ENCODE measurements at places on chromosomes 1 and 21.

- no peak for DNase-seq
Observed at GRCh38 chr21:45338311-45339017, 50.8 kb upstream of the POFUT2 start.

DNA sequence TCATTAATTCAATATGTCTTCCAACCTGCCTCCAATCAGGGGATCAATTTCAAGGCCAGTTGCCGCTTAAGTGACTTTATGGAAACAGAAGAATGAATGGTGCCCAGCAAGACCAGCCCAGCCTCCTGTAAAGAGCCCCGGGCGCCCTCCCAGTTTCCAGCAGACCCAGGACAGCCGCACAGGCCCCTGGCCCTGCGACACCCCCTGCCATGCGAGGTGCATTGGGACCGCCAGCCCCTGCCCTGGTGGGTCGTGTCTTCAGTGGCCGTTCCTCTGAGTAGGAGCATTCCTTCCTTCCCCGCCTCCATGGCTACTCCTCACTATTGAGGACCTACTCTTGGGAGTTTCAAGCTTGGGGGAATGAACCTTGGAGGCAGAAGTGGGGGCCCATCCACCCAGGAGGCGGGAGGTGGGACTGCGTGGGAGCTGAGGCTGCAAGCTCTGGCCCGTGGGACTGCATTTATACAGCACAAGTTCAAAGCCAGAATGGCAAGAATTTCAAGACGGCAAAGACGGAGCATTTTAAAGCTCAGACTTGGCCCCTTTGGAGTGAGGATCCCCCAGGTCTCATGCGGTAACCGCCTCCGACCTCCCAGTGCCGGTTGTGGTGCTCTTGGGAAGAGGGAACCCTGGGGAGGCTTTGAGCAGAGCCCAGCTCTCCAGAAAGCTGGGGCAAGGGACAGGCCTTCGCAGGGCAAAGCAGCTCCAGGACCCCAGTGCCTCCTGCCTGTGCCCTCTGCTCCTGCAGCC is 73.1 kb upstream of the ACTRT2 start:
- DNase-seq: no peak

GRCh38 chr1:86419277-86419903 is 4.6 kb upstream of the CLCA2 start:
- peak; percentile 39 for DNase-seq

GRCh38 chr1:19562847-19563246 is 77.5 kb upstream of the CAPZB start:
- DNase-seq: no peak

GRCh38 chr1:20063861-20064292 is 6.1 kb upstream of the PLA2G5 start:
- DNase-seq: no peak

DNA sequence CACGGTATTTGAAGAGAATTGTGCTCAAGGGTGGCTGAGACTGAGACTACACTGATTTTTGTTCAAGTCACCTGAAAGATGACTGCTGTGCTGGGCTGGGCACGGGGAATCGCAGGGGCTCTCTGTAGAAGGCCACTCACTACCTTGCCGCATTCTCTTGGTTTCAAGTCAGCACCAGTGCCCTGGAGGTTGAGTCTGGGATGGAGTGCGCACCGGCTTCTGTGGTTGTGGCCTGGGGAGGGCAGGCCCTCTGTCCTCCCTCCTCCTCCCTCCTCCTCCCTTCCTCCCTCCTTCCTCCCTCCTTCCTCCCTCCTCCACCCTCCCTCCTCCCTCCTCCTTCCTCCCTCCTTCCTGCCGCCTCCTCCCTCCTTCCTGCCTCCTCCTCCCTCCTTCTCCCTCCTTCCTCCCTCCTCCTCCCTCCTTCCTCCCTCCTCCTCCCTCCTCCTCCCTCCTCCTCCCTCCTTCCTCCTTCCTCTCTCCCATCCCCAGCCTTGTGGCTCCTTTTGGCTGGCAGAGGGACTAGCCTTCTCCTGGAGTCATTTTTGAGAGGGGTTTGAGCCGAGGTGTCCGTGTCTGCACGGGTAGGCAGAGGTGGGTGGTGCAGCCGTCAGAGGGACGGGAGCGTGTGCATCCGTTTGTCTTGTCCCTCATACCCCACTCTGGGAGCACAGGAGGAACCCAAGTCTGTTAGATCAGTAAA is 9.5 kb downstream of the RER1 start:
- no peak for DNase-seq

- peak; percentile 38 for DNase-seq
Observed at GRCh38 chr1:117169871-117170596, 40.7 kb downstream of the VTCN1 start.

- DNase-seq: no peak
Observed at GRCh38 chr1:155003227-155003765, 694 bp downstream of the ZBTB7B start.

DNA sequence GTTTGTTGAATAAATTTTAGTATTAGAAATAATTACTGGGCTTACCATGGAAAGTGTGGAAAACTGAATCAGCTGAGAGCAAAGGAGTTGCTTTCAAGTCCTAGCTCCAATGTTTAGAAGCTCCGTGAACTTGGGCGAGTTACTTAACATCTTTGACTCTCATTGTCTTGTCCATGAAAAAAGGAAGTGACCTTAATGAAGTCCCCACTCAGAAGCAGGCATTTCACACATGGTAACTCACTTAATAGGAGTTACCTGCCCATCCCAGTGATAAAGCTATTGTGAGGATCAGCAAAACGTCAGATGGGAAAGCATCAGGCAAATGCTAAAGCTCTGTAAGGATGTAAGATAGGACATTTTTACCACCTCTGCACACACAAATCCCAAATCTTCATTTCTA is 34.0 kb upstream of the GADD45A start:
- no peak for DNase-seq

GRCh38 chr1:150513351-150513791 is 2.2 kb upstream of the FALEC start:
- DNase-seq: no peak

DNA sequence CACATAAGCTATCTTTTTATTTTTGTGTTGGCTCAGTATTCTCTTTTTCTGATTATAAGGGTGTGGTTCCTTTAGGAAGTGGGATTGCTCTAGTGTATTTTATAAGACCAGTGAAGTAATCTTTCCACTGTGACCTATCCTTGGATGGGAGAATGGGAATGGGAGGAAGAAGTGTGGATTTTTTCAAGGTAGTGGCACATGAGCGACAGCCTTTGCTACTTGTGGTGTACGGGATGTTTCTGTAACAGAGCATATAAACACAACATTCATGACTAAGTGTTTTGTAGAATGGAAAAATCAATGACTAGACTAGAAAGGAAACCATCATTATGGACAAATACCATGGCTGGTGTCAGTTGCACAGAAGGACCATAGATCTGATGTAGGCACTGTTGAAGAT is 209.6 kb downstream of the GIPC2 start:
- no peak for DNase-seq

DNA sequence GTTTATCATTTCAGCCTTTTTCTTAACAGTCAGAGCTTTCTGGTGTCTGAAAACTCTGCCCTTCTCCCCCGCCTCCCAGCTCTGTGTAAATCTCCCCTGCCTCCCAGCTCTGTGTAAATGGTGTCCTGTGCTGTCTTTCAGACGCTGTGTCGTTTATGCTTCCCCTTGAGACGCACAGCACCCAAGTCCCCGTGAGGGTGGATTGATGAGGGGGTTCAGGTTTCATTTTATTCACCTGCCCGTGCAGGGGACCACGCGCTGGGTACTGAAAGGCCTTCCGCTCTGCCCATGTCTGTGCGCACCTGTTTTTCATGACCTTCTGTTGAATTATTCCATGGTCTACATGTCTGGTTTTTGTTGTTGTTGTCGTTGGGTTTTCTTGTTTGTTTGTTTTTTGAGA is 108.2 kb upstream of the COL6A1 start:
- DNase-seq: no peak

GRCh38 chr1:53640701-53641075 is 98.3 kb downstream of the GLIS1 start:
- DNase-seq: no peak

DNA sequence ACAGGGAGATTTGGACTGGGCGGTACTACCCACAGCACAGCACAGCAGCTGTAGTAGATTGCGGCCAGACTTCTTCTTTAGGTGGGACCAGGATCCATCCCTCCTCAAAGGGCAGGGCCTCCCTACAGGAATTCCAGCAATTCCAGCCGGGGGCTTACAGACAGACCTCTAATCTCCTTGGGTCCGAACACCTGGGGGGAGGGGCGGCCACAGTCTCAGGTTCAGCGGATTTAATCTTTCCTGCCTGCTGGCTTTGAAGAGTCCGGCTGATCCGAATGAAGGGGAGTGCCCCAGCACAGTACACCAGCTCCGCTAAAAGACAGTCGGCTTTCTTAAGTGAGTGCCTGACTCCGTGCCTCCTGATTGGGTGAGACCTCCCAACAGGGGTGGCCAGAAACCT is 1708.5 kb downstream of the BRINP3 start:
- DNase-seq: peak; percentile 43

GRCh38 chr1:186122837-186123236 is 252.2 kb downstream of the TPR start:
- no peak for DNase-seq

DNA sequence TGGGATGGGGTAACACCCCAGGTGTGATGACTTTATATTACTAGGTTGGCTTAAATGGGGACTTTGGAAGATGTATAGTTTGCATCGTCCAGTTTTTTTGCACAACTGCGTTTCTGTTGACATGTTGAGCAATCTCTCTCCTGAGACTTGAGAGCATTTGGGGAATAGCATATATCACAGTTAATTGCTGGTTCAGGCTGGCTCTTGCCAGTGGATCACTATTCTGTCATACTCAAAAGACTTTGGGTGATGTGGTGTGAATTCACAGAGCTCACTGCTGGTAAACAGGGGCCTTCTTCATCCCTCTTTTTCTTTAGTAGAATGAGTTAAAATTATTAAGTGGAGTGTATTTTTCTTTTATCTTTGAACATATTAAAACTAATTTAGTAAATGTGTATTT is 44.3 kb downstream of the LHX9 start:
- no peak for DNase-seq

- no peak for DNase-seq
Observed at GRCh38 chr1:184972315-184973055, 1.8 kb downstream of the NIBAN1 start.

DNA sequence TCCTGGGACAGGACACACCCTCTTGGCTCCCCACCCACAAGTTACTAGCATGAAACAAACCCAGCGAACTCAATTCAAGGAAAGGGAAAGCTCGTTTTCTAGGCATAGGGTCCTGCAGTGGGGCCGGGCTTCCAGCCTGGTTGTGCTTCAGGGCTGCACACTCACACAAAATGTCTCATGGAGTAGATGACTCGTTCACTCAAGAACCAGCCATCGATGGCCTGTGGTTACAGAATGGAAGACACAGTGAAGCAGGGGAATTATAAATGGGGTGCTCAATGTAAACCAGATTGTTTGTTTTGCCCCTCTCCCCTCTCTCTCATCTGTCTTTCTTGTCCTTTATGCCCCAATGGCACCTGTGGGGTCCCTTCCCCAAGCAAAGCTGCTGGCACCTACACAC is 56.0 kb upstream of the COX20 start:
- no peak for DNase-seq

GRCh38 chr1:5649795-5650194 is 342.4 kb downstream of the NPHP4 start:
- no peak for DNase-seq

- no peak for DNase-seq
Observed at GRCh38 chr21:42981862-42982261, 7.5 kb downstream of the PKNOX1 start.

DNA sequence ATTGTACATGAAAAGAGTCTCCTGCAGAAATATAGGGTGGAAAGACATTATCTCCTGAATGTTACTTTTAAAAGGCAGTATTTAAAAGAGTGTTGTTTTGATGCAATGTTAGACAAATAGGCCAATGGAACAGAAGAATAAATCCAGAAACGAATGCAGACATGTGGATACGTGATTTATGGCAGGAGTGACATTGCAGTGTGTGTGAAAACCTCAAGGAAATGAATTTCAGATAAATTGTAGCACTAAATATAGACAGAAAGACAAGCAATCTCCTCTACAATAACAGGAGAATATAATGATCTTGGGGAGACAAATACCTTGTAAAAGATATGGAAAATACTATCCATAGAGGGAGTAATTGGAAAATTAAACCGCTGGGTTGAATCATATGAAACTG is 387.8 kb upstream of the CHRM3 start:
- no peak for DNase-seq

DNA sequence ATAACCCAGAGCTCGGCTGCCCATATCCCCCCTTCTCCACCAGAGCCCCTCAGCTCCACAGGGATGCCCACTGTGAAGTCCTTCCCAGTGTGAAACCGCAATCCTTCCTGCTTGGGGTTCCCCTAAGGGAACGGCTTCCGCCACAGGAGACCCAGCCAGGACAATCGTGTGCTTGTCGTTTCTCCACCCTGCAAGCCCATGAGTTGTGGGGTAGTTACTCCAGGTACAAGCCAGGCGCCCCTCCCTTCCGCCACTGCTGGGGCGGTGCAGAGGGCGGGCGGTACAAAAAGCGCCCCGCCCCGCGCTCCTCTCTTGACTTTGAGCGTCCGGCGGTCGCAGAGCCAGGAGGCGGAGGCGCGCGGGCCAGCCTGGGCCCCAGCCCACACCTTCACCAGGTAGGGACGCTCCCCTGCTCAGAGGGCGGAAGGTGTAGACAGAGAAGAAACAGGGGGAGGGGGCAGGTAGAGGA is at the start of gene TINAGL1:
TINAGL1 (plus strand) TSS at position 315 of the 469 bp plus-strand sequence. CDS start 634 bp downstream, outside the sequence.
- peak; percentile 50 for DNase-seq

- no peak for DNase-seq
Observed at GRCh38 chr1:207999972-208000371, 89.0 kb upstream of the CD34 start.

Data from NT2/D1 (cell line).